ENCODE measurements at places on chromosomes 11 and 22.

- DNase-seq, result peak; percentile 35
Observed at GRCh38 chr11:78350646-78351165, 66.9 kb downstream of the GAB2 start.

GRCh38 chr22:33221568-33221967, 163.4 kb upstream of the SYN3 start:
- no peak for DNase-seq

GRCh38 chr11:46410021-46410420, 18.4 kb upstream of the CHRM4 start:
- DNase-seq, result no peak

DNA sequence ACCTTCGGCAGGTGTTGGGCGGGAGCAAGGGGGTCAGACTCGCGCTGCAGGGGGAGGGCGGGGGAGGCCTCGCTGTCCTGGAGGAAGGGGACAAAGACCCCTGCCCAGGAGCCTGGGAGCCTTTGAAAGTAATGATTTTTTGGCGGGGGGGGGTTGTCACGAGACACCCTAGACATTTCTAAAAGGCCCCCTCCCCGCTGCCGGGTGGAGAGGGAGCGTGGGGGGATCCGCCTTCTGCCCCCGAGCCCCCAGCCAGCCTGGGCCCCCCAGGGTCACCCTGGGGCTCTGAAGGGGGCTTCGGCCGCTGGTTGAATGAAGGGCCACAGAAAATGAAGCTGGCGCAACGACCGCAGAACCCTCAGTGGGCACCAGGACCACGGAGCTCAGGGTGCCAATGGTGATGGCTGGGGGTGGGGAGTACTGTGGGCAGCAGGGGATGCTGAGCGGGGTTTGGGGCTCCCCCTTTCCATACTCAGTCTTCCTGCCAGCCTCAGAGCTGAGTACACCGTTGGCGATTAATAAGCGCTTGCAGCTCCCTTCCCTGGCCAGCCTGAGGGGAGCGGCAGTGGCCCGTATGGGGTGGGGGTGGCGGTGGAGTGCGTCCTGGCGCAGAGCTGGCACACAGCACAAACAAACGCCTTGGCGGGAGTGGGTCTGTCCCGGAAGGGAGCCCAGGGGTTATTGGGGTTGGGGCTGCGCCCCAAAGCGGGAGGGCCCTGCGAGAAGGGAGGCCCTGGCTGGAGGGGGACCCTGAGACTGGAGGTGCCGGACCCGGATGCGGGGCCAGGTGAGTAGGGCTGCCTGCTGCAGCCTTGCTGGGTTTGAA, 1.2 kb upstream of the DUSP8 start:
- DNase-seq, result no peak

DNA sequence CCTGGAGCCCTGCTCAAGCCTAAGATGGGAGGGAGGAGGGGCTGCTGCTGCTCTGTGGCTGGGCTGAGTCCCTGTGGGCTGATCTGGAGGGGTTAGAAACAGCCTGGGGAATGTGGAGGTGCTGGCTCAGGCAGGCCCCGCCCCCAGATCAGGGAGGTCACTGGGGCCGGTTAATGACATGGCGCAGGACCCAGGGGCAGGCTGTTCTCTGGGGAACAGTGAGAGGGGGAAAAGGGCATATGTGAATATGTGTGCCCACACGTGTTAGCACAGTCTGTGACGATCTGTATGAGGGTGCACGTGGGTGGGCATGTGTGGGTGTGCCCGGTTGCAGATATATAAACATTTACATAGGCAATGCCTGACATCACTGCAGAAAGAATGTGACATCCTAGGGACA, 143.5 kb downstream of the MIAT start:
- DNase-seq, result no peak

DNA sequence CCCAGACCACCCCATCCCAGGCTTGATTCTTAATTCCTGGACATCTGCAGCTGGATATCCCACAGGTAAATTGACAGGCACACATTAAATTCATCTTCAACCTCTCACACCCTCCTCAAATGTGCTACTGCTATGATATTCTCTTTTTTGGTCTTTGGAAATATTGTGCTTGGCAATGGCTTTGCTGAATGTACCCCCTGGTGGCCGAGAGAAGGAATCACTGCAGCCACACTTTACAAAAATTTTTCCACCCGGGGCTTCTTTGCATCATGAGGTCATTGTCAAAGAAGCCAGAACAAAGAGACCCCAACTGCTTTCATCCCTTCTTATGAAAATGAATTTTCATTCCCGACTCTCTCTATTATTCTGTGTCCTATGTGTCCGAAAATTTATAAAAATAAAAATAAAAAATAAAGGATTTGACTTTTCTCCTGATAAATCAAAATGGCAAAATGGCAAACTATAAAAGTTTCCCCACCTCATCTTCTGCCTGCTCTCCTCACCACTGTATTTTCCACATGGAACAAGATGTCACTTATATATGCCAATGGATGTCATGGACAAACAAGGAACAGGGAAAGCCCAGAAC, 15.0 kb upstream of the CYB5R2 start:
- DNase-seq, result peak; percentile 19

GRCh38 chr22:41511521-41511968, 32.7 kb downstream of the POLR3H start:
- no peak for DNase-seq

GRCh38 chr11:31770011-31770700, 41.0 kb downstream of the PAX6 start:
- DNase-seq, result no peak

- DNase-seq, result no peak
Observed at GRCh38 chr11:30333405-30333804, 10.5 kb downstream of the ARL14EP start.

DNA sequence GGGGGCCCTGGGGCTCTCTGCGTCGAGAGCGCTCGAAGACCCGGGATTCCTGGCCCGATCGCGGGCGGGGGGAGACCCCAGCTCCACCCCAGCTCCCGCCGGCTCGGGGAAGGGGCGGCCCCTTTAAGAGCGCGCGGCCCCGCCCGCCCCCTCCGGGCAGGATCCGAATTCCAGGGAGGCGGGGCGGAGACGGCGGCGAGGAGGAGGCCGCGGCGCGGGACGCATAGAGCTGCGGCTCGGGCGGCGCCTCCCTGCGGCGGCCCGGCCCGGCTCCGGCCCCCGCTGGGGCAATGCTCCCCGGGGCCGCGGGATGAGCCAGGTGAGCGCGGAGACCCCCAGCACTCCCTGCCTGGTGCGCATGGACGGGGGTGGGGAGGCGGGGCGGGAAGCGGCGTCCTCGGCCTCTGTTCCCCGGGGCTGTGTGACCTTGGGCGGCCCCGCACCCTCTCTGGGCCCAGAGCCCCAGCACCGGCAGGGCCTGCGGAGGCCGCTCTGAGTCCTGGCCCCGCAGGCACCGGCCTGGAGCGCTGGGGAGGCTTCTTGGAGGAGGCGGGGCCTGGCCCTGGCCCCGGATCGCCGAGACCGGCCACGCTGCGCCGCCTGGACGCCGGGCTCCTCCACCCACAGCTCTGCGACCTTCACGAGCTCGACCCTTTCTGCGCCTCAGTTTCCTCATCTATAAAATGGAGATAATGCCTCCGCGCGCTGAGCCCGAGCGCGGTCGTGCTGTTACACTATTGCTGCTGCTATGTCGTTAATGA, 565 bp downstream of the GAS2L1 start:
- peak; percentile 65 for DNase-seq

GRCh38 chr22:49026494-49027367, 800.9 kb downstream of the BRD1 start:
- DNase-seq, result no peak

- no peak for DNase-seq
Observed at GRCh38 chr11:61707574-61707973, 27.4 kb downstream of the DAGLA start.

All from kidney capillary endothelial cell (primary cell).